ENCODE measurements at places on chromosomes 5 and 9.

DNA sequence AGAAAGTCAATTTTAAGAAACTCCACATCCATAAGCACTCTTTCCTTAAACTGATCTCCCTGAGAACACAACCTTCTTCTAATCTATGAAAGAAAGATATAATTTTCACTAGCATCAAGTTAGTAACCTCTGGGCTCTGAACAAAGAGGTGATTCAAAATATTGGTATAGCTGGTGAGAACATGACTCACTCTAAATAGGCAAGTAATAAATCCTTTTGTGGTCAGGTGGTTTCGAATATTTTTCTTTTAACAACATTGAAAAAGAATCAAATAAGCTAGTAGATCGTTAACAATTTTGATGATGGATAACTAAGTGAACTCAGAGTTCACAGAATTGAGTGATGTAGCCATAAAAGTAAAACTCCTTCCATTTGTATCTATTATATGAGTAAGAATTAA lies 150.6 kb upstream of the IQGAP2 start:
- DNase-seq = no peak

DNA sequence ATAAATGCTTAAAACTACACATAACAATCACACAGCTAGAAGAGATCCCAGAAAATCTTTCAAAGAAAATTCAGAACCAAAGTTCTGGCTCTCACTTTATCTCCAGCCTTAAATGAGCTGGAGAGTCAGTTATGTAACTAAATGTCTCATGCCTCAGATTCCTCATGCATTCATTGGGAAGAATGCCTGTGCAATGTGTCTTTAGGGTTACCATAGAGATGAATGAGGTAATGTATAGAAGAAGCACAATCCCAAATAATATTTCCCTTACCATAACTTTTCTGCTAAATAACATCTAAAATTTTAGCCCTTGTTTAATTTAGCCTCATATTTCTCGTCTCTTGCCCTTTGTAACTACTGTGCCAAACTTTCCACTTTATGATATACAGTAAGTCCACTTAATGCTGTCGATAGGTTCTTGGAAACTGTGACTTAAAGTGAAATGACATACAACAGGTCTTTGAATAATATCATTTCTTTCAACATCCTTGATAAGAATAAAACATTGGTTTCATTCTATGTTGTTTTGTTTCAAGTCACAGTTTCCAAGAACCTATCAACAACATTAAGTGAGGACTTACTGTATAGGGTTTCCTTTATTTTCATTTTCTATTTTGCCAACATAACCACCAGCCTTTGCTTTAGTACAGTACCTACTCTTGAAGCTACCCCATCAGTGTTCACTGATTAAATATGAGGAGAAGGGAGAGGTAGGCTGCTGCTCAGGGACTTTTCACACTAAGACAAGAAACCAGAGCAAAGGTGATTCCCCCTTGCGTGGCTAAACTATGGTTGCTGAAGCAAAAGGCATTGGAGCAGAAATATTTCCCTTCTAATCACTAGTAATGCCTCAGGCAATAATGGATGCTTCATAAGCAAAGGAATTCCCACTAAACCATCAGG lies 295.7 kb upstream of the PTGER4 start:
- no peak for DNase-seq

DNA sequence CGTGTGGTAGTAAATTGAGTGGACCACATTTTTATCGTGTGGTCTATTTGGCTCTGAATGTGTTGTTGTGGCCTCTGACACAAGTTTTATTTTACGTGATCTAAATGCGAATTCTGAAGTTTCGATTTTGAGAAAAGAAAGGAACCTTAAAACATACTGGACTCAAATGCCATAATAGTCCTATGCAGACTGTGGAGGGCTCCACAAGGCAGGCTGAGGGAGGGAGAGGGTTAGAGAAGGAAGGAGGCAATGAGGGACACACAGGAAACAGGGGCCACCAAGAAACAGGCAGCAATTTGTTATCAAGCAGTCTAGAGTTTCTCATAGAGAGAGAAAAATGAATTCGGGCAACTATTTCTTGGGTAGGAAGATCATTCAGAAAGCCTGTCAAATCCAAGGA lies 110.4 kb upstream of the SEMA6A start:
- DNase-seq = no peak

DNA sequence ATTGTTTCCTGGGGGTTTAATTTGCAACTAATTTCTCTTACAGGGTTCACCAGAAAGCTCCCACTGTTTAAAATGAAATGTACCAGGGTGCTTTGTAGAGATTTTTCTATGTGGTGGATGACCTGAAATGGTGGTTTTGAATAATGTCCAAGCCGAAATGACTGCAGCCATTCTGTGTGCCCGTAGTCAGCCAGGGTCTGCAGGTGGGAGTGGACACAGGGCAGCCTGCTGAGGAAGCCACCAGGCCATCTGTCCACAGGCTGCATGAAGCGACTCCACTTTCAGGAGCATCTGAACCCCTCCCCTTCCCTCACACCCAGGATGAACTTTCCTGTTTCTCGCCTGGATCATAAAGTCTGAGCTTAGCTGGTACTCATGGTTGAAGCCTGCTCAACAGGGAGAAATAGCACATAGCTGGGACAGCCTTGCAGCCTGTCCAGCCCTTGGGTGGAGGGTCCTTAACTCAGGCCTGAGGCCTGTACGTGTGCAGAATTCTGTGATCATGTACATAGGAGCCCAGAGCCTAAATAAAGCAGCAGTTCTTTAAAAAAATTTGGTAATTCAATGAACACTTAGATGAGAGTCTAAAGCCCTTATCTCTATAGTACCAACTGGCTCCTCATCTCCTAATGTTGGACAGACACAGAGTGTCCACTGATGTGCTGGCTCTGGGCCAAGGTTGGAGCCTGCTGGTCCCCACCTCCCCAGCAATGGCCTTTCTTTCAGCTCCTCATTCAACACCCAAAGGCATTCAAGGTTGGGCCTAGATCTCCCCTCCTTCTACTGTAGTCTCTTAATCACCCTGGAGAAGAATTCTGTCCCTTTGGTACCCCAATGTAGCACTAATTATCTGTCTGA lies 72.8 kb downstream of the SHB start:
- DNase-seq = no peak

GRCh38 chr5:108003178-108003577 lies 332.4 kb upstream of the EFNA5 start:
- no peak for DNase-seq

DNA sequence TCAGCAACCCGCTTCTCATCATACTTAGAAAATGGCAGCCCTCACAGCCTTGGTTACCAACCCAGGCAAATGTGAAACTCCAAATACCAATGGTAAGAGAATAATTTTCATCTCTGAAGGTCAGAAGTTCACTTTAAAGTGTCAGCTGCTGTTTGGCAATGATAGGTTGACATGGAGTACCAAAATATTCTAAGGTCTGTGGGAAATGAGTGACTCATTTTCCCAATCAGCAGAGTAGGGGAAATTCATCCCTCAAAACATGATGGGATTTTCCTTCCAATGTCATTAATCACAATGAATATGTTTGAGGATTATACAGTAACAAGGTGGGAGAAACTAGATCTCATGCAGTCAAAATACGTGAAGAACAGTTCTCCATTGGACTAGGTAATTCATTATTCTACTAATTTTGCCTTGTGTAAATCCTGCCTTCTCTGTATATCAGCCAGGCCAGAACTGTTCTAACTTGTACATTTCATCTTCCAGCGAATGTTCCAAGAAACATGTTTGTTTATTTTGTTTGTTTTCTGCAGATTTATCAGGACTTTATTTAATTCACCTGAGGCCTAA lies 53.1 kb upstream of the ERBIN start:
- DNase-seq = no peak

GRCh38 chr5:59234236-59234635 lies 651.4 kb downstream of the RAB3C start:
- DNase-seq = no peak

- DNase-seq = no peak
These were observed 615.0 kb upstream of the RIOK2 start for GRCh38 chr5:97797994-97798451.

DNA sequence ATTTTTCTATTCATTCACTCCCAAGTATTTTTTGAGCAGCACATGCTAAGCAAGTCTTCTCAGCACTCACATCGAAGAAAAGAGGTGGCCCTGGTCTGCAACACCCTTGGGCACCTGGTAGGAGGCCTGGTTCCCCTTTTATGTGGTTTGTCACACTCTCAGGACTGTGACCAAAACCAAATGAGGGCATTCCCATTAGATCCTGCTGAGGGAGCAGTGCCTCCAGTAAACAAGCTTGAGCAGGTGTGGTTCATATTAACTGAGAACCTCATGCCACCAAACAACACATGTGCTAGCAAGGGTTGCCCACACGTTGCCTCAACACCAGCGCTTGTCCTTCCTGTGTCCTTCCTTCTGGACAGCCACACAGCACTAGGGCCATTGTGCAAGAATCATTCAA lies 26.9 kb upstream of the SYK start:
- no peak for DNase-seq

GRCh38 chr9:36207016-36207415 lies 16.3 kb downstream of the CLTA start:
- DNase-seq = no peak

- no peak for DNase-seq
These were observed 408.1 kb upstream of the ZNF608 start for GRCh38 chr5:125154301-125155110.

Data from stimulated activated CD4-positive, alpha-beta T cell treated with anti-CD3 and anti-CD28 coated beads, Interleukin-1b, Interleukin-23, amount 100 ng/mL, for 1 hour (primary cell).